GM04503 (cell line): ENCODE measurements at places on chromosomes 12 and 14.

DNA sequence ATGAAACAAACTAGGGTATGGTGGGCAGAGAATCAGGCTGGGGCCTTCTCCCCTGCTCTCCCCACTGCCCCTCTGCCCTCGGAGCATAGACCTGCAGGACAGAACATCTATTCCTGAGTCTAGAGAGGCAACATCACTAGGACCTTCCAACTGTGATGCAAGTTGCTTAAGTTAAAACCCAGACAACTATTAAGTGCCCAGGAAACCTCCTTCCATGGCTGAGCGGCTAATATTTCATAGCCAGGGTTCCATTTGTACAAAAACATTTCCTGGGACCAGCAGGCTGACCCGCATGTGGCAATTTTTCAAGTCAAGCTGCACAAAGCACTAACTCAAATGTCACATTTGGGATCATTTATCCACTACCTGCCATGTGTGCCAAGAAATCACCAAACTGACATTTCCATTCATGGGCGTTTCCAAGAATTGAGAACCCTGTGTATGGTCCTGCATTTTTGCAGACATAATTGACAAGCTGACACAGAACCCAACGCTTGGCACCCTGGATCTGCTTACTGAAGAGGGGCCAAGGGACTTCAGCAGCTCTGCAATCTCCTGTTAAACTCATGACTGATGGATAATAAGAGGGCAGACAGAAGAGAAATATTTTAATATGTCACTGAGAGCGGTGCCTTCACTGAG is 32.7 kb downstream of the NT5DC3 start:
- DNase-seq: no peak

- DNase-seq: no peak
Observed at GRCh38 chr12:105329926-105330282, 587 bp upstream of the C12orf75 start.

- no peak for DNase-seq
Observed at GRCh38 chr14:55265197-55265596, 6.0 kb upstream of the FBXO34 start.

DNA sequence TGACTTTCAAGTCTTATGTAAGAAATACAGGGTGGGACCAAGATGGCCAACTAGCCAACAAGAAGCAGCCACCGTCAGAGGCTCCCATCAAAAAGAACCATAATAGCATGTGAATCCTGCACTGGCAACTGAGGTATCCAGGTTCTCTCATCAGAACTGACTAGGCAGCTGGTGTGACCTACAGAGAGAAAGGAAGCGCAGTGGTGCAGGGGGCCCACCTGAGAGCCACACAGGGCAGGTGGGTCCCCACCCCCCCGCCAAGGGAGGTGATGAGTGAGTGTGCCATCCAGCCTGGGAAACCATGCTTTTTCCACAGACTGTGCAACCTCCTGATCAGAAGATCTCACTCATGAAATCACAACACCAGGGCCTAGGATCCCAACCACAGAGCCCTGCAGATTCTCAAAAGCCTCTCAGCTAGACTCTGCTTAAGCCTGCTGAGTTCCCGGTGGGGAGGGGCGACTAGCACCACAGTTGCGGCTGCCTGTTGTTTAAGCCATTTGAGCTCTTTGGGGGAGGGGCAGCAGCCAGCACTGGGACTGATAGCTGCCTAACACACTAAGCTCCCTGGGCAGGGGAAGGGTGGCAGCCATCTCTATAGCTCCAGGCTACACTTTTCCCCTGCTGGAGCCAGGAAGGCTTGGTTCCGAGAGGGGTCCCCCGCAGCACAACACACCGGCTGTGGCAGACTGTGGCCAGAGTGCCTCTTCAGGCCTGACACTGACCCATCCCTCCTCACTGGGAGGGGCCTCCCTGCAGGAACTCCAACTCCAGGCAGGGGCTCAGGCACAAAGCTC is 75.3 kb downstream of the GARIN6 start:
- no peak for DNase-seq

- no peak for DNase-seq
Observed at GRCh38 chr14:22997676-22998323, 12.1 kb downstream of the C14orf93 start.

DNA sequence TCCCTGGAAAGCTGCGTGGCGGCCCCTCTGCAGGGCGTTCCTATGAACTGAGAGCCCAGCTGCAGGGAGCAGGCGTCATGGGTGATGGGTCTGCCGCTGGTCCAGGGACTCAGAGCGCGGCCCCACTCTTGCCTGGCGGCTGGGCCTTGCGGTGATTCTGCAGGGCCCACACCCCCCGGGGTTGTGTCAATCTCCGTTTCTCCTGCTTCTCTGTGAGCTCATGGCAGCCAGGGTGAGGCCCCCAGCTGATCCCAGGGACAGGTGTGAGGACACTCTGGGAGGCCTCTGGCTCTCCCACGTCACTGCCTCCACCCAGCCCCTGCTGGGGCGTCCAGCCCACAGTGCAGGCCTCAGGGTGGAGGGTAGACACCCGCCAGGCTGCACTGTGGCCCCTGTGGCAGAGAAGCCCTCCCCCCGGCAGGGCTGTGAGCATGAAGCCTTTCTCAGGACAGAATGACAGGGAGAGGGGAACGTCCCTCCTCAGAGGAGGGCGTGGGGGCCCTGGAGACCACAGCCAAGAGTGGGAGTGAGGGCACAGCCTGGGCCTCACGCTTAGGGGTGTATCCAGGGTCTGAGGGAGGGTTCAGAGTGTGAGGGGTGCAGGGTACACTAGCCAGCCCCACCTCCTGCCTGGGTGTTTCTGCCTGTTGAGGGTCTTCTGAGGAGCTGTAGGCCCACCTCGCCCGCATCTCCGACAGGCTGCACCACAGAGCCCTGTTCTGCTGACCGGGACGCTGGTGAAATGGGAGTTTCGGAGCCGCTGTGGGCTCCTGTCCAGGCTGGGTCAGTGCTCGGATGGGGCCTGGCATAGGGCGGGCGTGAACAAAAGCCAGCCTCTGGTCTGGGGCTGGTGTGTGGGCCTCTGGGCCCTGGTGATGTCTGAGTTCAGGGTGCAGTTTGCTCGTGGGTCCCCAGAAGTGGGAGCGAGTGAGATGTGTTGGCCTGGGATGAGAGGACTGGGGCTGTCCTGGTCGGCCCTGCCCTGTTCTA is 26.7 kb upstream of the CRIP2 start:
- DNase-seq: no peak

DNA sequence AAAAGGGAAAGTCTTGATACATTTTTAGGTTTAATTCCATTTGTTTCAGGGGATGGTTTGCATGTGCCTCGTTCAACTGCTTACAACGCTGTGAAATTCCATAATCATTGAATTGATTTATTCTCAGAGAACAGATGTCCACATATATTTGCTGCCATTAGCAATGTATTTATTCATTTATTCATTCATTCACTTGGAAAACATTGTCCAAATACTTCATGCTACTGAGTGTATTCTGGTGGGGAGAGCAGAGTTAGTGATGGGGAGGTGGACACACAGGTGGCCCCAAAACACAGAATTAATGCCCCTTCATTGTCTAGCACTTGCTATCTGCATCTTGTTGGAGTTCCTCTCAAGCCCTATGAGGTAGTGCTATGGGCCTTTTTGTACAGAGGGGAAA is 141.2 kb upstream of the PARP11 start:
- DNase-seq: no peak

- no peak for DNase-seq
Observed at GRCh38 chr14:55111122-55111708, 17.8 kb upstream of the LGALS3 start.
